Daoy (cell line): ENCODE measurements at places on chromosomes 6 and 20. TPM values are rescaled to one million over a fixed set of nuclear protein-coding genes. Genes with fewer than 3 reads are reported as not detected.
A peak's percentile ranks its signal among the peaks of the same experiment; 100 is the strongest.

Gene TFEB
- total RNA-seq, result 4.0 and 8.1 TPM in 2 replicates

Gene MYH7B
- total RNA-seq, result not detected in 2 replicates

Gene BTNL2
- total RNA-seq, result not detected in 2 replicates

Gene SLC13A3
- total RNA-seq, result 0.11 TPM in 1 of 2 replicates, not detected in the other

Gene PRPH2
- not detected in 2 replicates for total RNA-seq

GRCh38 chr6:166032366-166033200 lies 135.1 kb downstream of the TBXT start:
- peak; percentile 27 for DNase-seq

GRCh38 chr6:27617700-27618689 lies 145.1 kb upstream of the ZNF184 start:
- DNase-seq, result peak; percentile 81

- no peak for DNase-seq
Measured at GRCh38 chr6:109348226-109348625, 34.0 kb downstream of the CD164 start.

DNA sequence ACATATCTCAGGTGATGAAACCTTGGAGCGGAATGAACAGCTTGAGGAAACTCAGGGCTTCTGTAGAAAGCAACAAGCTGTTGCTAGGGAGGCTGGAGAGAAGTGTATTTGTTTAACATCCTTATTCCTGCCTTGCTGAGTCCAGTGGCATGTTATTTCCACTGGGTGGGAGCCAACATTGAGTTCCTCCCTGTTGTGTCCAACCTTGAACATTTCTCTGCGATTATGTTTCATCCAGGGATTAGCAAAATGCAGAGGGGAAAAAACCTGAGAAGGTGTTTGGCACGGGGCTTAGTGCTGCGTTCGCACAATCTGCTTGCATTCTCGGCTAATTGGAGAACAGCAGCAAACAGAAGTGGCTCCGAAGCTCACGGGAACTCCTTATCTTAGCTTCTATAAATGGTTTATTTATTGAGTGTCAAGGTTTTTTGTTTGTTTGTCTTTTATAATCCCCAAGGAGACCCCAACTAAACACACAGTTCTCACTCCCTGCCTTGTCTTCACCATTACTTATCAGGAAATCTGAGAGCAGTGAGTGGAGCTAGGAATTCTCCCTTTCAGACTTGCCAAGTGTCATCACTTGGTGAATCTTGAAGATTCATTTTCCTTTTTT lies 412.8 kb downstream of the CDC5L start:
- peak; percentile 72 for DNase-seq

- DNase-seq, result no peak
Measured at GRCh38 chr6:15623276-15624116, 39.3 kb downstream of the DTNBP1 start.

DNA sequence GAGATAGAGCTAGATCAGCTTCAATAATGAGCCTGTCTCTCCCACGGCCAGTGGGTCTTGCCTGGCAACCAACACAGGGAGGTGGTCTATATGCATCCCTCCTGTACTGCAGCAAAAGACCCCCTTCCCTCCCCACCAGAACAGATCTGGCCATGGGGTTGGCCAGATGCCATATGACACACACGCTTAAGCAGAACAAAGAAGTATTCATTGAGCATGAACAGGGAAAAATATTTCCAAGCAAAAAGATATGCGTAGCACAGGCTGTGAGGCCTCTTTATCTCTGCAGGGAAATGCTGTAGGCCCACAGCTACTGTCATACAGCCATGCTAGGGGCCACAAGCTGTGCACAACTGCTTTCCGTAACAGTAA lies 73.4 kb upstream of the NRSN1 start:
- DNase-seq, result no peak

DNA sequence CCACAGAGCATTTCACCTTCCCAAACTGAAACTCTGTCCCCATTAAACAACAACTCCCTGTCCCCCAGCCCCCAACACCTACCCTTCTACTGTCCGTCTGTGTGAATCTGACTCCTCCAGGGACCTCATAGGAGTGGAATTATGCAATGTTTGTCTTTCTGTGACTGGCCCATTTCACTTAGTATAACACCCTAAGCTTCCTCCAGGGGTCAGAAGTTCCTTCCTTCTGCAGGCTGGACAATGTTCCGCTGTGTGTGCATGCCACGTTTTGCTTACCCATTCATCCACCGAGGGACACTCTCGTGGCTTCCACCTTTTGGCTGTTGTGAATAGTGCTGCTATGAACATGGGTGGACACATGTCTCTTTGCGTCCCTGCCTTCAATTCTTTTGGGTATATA lies 37.6 kb upstream of the MPC1 start:
- DNase-seq, result no peak

DNA sequence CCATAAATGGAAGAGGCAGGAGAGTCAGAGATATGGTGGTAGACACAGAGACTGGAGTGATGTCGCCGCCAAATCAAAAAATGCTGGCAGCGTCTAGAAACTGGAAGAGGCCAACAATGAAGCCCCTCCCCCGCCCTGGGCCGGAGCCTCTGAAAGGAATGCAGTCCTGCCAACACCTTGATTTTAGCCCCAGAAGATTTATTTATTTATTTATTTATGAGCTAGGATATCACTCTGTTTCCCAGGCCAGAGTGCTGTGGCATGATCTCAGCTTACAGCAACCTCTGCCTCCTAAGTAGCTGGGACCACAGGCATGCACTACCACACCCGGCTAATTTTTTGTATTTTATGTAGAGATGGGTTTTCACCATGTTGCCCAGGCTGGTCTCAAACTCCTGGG lies 82.6 kb upstream of the CCDC167 start:
- peak; percentile 54 for DNase-seq

DNA sequence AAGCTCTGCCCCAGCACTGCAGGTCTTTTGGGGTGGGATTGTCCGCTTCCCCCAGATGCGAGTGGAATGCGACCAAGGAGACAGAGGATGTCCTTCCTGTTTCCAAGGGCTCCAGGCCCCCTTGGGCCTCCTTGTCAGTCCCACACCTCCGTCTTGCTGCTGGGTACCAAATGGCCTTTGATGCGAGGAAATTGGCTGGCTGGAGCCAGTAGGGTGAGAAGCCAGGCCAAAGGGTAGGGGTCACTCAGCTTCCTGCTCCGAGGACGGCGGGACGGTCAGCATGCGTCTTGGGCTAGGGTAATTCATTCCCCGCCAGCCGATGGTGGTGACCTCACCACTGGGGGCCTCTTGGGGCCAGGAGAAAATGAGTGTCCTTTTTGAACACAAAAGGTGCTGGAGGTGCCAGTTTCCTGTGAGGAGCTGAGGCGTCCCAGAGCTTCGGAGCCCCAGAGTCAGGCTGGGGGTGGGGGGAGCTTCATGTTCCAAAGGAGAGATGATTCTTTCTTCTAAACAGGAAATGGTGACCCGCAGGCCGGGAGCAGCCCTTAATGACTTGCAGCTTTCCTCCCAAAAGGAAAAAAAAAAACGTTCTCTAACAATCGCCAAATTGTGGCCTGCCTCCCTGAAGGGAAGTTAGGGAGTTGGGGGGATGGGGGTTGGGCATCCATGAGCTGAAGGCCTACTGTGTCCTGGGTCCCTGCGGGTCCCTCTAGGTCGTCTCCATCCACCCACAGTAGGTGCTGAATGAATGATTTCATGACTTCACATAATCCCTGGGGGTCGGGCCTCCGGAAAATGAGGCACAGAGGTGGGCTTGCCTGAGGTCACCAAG lies 6.7 kb downstream of the SNAI1 start:
- DNase-seq, result peak; percentile 84

DNA sequence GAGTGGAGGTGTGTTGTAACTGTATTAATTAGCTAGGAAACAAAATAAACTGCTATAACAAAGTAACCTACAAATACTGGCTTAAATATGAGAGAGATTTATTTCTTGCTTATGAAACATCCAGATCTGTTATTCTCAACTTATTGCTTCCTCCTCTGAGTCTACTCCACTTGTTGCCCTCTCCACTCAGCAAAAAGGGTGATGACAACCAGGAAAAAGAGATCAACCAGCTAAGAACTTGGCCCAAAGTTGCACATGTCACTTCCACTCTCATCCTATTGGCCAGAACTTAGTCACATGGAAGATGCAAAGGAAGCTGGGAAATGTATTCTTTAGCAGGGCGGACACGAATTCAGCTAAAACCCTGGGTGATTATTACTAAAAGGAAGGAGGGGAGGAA lies 5.2 kb upstream of the TP53RK start:
- peak; percentile 36 for DNase-seq

DNA sequence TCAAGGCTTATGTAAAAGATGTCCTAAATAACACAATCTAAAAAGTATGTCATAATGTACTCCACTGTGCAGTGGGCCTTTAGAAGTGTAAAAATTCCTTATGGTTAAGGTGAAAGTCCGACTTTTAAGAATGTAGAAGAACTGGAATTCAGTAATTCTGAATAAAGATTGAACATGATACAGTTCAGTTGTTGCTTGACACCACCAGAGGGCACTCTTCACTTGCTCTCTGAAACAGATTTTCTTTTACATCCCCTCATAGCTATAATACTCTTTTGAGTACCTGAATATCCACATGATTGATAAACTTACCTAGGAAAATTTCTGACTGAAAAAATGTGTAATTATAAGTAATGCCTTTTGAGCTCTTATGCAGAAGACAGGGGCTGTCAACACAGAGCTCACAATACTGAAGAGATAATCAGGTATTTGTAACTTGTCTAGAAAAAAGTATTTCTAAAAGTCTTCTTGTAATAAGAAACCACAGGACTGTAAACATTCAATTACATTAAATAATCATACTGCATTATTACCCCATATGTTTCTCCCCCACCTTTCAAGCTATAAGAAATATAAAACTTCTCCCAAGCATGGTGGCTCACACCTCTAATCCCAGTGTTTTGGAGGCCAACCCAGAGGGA lies 92.1 kb downstream of the POPDC3 start:
- peak; percentile 47 for DNase-seq
